ENCODE measurements at places on chromosomes 12 and 14.

DNA sequence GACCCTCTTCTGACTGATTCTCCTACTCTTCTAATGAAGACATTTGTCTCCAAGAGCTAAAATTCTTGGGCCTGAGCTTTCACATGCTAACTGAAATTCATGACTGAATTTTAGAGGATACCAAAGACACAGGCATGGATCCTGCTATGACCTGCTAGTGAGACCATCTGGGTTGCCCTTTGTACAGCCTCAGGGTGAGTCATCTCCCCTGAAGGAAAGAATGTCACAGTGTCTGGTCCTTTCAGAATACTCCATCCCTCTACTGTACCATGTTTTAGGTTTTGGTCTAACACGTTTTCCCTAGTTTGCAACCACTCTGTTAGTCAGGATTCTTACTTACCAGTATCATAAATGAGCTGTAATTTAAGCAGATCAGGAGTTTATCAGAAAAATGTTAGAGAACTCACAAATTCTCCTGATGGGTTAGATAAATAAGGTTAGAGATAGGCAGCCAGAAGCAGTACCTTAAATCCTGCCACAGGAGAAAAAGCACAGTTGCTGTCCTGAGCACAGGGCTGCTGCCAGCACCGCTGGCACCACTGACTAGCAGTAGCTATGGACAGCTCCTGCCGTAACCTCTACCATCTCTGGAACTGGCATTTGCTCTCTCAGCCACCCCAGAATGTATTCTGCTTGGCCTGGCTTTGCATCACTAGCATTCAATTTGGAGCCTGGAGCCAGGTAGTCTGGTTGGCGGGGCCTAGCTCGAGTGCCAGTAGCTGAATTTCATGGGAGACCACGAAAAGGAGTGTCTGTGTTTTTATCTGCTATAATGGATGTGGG is 127.6 kb downstream of the ANO6 start:
- DNase-seq: no peak

GRCh38 chr14:64937171-64937820 is 5.2 kb downstream of the GPX2 start:
- no peak for DNase-seq

DNA sequence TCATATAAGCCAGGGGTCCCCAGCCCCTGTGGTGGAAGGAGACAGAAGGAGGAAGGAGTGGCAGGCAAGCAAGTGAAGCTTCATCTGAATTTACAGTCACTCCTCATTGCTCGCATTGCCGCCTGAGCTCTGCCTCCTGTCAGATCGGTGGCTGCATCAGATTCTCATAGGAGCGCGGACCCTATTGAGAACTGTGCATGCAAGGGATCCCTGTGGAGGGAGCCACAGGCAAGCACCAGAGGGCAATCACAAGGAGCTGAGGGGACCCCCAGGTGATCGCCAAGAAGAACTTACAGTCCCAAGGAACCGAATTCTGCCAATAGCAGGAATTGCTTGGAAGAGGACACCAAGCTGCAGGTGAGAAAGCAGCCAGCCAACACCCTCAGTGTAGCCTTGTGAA is 33.2 kb upstream of the VRK1 start:
- DNase-seq: no peak

DNA sequence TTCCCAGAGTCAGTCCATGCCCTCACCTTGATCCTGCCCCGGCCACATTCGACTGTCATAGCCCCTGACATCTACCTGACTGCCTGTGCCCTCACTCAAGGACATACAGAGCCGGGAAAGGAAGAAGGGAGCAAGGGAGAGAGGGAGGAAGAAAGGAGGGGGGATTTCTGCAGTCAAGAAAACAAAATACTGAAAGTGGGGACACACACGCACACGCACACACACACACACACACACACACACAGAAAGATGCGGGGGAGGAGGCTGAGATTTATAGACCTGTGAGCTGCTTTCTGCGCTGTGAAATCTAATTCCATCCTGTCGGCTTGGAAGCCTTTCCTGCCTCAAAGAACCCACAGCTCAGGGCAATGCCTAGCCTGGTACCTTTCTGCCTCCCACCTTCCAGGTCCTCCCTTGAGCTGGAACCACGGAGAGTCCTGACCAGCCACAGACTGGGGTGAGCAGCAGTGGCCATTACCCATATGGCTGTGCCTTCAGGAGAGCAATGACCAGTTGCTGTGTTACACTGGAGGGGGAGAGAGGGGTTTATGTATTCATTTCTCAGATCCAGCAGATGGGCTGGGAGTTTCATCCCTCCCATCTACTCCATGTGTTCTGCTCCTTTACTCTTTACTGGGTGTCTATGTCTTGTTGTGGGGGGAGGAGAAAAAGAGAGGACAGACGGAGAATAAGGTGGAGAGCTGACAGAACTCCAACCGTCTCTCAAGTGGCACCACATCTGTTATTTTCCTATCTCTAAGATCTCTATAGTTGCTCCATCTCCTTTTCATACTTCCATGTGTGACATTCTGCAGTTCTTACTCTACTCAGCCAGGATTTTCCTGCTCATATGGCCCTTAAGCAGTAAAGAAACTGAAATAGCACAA is 12.9 kb downstream of the C14orf93 start:
- no peak for DNase-seq

- no peak for DNase-seq
Observed at GRCh38 chr12:3896801-3897351, 23.7 kb upstream of the PARP11 start.

Measured in SHP77 treated with DMSO at 0.1 percent for 48 hours (cell line).